ENCODE measurements at places on chromosomes 1 and 21.

DNA sequence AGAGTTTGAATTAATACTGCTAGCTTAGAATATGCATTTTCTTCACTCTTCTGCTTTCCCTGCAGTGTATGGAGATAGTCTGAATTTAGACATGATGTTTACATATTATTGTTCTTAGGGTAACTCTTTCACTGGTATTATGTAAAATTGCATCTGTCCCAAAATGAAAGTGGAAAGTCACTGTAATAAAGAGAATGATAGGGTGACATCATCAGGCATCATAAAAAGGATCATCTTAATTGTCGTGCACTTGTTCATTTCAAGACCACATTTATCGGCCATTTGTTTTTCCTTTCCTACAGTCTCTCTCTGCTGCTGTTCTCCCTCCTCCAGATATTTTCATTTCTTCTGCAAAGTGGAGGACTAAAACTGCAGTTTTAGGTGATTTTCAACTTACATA is 61.9 kb upstream of the ZNF281 start:
- no peak for DNase-seq

- DNase-seq: no peak
Measured at GRCh38 chr1:218775501-218776021, 398.1 kb upstream of the LYPLAL1 start.

- DNase-seq: no peak
Measured at GRCh38 chr1:6082430-6082971, 36.8 kb downstream of the KCNAB2 start.

GRCh38 chr1:21098186-21098915 is 78.3 kb downstream of the EIF4G3 start:
- no peak for DNase-seq

- DNase-seq: no peak
Measured at GRCh38 chr1:37630426-37631028, 4.2 kb downstream of the RSPO1 start.

GRCh38 chr1:182688436-182689205 is 4.2 kb upstream of the RGS8 start:
- no peak for DNase-seq

DNA sequence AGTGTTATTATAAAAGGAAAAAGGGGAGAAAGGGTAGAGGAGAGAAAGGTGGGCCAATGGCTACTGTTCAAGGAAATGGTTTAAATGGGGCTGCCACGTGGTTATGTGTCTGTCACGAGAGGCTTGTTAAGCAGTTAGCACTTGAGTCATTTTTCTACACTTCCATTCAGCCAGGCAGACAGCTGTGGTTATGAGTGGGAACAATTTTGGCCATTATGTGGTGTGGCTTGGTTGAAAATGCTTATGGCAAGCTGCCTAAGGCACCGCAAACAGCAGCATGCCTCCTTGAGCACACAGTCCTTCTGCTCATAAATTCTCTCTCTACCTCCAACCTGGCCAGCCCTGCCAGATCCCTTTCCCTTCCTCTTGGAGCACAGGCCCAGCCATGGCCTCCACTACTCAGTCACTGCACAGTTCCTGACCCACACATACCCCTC is 3.2 kb upstream of the SRM start:
- no peak for DNase-seq

GRCh38 chr1:93575621-93576284 is 105.9 kb downstream of the BCAR3 start:
- DNase-seq: no peak

DNA sequence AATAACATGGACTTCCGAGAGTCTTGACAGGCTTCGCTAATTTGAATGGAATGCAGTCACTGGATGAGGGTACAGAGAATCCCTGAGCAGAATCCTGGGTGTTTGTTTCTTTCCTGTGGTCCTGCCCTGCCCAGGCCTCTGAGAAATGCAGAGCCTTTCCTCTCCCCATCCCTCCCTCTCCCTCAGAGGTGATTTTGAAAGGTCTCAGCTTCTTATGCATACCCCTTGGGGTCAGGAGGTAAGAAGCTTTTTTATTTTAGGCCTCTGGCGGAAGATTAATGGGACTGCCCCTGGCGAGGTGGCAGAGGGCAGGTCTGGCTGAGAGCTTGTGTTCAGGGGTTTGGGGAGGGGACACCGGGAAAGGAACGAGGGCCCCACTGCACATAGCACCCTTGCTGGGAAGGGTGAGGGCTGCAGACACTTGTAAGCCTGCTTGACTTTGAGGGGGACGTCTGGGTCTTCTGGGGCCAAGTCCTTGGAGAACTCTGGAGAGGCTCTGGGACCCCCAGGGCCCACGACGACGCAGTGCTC is 116.5 kb upstream of the SLC45A1 start:
- DNase-seq: no peak

DNA sequence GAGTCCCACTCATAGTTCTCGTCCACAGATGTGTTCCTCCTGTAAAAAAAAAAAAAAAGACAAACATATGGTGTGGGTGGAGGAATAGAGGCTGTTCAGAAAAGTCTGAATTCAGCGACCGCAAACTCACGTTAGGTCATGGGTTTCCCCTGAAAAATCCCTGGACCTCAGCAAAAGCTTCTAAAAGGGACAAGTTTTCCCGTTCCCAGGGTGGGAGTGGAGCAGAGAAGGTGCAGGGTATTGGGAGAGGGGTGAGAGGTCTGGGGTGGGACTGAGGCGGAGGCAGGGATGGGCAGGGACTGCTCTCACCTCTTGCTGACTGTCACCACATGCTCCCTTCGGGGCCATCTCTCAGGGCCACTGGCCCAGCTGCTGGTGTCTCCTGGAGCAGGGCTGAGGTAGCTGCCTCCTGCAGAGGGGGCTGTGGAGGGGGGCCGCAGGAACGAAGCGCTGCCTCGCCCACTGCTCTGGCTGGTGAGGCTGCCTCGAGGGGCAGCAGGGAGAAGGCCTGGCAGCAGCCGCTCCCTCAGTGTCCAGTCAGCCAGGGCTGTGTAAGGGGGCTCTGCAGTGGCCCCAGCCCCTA is 2.6 kb upstream of the TAGLN2 start:
- DNase-seq: no peak

DNA sequence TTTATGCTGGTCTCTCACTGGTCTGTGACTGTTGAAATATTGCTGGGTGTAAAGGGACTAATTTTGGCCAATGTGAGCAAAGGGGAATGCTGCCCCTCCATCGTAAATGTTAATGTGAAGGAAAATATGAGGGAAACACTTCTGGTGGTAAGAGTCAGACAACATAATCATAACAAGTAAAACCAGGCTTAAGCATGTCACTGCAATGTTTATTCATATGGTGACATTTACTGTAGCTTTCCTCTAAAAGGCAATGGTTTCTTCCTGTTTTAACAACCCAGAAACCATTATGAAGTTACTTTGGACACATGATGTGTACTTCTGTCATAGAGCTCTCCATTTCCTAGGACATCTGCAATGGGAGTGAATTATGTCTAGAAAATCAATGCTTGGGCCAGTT is 358.0 kb downstream of the LMO4 start:
- DNase-seq: no peak

- no peak for DNase-seq
Measured at GRCh38 chr1:22089134-22089571, 36.6 kb downstream of the CDC42 start.

- DNase-seq: no peak
Measured at GRCh38 chr21:33040215-33040614, 14.5 kb downstream of the OLIG2 start.

GRCh38 chr1:110341146-110341871 is 2.1 kb downstream of the RBM15 start:
- no peak for DNase-seq

DNA sequence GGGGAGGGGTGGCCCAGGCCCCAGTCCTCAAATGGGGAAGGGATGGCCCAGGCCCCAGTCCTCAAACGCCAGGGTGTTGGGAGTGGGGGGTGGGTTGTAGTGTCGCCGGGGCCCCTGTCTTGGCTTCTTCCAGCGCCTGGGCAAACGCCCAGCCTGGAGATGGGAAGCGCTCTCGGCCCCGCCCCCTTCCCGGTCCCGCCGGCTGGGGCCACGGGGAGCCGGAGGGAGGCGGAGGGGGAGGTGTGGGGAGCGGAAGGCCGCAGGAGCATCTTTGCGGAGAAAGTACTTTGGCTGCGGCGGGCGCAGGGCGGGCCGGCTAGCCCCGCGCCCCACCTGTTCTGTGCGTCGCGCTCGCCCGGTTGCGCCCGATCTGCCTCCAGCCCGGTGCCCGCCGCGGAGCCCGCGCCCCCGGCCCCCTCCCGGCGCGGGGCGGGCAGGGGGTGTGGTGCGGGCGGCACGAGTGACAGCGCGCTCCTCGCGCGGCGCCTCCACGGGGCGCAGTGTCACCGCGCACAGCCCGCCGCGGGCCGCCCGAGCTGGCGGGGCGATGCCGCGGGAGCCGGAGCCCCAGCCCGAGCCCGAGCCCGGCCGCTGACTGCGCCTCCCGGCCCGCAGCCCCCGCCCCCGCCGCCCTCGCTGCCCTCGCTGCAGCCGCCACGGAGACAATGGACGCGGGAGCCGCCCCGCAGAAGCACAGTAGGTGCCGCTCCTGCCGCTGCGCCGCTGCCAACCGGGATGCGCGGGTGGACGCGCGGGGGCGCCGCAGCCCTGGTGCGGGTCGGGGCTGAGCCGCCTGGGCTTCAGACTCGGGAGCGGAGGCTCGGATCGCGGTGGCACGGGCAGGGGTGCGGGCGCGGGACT is 31.1 kb upstream of the PEX10 start:
- no peak for DNase-seq

DNA sequence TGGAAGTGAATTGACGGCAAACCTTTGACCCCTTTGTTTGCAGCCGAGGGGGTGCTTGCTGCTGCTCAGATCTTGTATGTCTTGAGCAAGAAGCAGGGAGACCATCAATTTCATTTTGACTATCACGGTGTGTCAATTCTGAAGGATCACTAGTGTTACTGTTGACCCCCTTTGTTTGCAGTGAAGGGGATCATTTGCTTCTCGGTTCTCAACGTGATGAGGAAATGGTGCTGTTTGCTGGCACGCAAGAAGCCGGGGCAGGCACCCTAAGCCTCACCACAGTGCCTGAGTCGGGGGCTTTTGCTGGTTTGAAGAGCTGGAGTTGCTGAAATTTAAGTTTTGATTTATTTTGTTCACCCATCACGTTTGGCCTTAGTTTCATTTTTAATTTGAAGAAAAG is 7.5 kb downstream of the RBM15 start:
- DNase-seq: no peak

- no peak for DNase-seq
Measured at GRCh38 chr1:202553560-202554038, 156.7 kb downstream of the SYT2 start.

- peak; percentile 12 for DNase-seq
Measured at GRCh38 chr1:167722152-167722869, 529 bp downstream of the MPZL1 start.

DNA sequence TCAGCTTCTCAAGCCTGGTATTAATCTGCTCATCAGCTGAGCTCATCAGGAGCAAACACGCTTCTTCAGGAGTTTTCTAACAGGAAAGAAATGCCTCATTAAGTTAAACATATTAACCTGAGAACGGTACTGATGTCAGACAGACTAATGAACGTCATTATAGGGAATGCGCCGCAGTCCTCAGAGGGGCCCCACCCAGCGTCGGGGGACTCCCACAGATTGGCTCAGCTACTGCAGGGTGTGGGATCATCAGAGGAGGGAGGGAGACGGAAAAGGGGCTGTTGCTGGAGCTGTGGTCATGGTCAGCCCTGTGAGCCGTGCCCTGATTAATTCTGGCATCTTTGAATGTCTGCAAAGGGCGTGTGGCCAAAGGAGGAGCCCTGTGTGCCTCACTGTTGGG is 348.5 kb downstream of the PTPRU start:
- DNase-seq: no peak

- DNase-seq: no peak
Measured at GRCh38 chr1:18970762-18971161, 14.3 kb upstream of the IFFO2 start.

- DNase-seq: peak; percentile 70
Measured at GRCh38 chr1:26787706-26788514, at the start of gene PIGV. Gene PIGV (plus strand): TSS chr1:26787950. CDS start chr1:26790816, 2,866 bp downstream.

DNA sequence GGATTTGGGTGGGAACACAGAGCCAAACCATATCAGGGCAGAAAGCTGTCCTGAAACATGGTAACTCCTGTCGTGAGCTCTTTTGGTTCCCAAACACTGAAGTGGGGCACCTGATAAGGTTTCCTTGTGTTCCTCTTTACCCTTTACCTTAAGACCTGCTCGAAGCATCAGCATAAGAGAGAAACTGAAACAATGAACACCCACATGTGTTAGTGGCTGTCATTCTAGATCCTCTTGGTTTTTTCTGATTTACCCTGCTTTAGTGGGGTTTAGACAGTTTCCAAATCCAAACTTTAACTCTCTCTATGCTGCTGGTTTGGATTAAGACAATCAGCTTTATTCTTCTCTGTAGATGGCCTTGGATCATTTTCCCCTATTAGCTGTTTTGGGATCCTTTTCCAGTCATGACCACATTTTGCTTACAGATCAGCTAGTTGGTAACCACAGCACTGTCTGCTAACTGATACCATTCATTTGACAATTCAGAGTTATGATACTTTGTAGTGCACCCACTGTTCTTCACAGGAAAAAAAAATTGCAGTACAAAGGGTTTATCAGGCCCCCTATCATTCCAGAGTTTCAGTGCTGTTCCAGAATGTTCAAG is 975 bp upstream of the MNDA start:
- no peak for DNase-seq

GRCh38 chr21:16177532-16177931 is 447.8 kb downstream of the USP25 start:
- no peak for DNase-seq

GRCh38 chr1:151037032-151037431 is 646 bp downstream of the BNIPL start:
- DNase-seq: no peak

DNA sequence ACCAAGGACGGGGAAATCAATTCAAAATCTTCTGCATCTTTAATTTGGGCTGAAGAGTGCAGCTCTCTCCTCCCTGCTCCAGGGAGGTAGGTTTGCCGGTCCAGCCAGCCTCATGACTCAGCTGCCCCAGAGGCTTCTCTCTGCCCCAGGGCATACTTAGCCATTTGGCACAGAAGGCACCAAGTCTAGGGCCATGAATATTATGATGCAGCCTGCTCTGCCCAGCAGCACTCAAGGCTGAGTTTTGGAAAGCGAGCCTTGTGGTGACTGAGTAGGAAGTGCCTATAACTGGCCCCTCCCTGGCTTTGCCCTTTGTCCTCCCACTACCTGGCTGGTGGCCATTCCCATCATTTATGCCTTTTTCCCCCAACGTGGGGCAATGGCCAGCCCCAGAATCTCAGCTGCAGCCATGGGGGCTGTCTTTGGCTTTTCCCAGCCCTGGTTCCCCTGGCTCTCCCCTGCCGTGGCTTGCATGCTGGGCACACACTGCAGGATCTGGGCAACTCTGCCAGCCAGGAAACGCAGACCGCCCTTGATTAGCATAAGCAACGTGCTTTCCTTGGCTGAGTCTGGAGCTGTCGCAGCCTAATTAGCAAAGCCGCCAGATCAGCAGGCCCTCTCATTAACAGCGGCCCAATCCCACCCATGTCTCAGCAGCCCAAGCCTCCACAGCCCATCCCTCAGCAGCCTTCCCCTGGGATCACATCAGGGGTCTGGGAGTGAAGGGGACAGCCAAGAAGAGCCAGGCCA is 258.6 kb upstream of the TMEM51 start:
- no peak for DNase-seq

DNA sequence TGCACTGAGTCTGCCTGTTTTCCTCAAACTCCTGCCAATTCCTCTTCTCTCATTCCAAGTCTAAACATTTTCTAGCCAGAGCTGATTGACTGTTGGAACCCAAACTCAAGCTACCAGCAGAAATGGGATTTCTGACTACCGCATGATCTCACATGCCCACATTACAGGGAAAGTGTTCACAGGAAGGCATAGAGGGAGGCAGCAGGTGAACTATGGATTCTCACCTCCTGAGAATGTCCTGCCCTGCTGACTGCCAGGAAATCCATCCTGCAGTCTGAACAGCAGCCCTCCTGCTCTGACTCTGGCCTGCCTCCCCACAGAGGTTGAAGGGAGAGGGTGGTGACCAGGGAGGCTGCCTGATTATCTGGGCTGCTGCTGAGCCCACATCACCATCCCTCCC is 22.5 kb downstream of the IQGAP3 start:
- no peak for DNase-seq

Measured in T-helper 22 cell (primary cell).